ENCODE measurements at places on chromosomes 2 and 18.

DNA sequence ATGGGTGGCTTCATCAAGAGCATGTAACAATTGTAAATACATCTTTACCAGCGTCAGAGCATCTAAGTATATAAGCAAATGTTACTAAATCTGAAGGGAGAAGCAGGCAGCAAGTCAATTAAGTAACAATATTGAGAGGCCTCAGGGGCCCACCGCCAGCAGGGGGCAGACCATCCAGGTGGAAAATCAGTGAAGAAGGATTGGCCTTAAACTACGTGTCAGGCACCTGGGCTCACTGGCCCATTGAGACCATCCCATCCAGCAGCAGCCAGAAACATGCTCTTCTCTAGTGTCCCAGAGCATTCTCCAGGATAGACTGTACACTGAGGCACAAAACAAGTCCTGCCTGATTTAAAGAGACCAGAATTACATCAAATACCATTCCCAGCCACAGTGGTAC is 96.2 kb upstream of the SNTG2 start:
- DNase-seq = peak; percentile 45

DNA sequence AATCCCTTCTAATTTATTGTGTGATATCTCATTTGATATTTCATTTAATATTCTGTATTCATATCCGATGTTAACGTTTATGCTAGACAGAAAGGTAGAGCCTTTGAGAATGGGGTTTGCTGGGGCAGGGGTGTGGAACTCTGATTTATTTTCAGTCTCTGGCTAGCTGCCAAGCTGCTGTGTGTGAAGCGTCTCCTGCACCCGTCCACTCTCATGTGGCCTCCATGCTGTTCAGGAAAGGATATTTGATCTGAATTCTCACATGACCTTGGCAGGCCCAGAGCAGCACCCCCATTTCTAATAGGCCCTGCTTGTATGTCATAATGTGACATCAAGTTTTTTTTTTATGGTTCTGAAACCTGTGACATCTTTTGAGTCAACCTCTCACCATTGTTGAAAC is 1.6 kb downstream of the IL1R1 start:
- DNase-seq = no peak

- DNase-seq = no peak
These were observed 33.4 kb downstream of the PUM2 start for GRCh38 chr2:20317197-20317596.

DNA sequence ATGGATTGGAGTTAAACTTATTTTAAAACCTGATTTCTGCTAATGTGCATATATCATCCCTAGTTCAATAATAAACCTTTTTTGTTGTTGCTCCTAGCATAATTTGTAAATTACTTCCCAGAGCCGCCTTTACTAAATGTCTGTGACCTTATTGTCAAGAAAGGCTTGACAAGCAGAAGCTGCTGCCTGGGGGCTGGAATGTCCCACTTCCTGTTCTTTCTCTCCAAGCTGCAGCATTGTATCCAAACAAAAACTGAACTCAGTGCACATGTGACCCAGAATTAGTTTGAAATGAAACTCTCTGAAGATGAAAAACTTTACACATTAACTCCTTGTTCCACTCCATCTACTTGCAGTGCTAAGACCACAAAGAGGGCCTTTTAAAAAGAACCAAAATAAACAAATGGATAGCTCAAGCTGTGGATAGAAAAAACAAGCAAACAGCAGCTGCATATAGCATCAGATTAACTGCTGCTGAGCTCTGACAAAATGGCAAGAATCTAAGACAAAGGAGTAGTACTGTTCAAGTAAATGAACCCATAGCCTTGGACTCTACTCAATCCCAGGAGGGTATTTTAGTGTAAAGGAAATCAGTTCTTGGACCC is 99.8 kb upstream of the NEUROD1 start:
- DNase-seq = no peak

DNA sequence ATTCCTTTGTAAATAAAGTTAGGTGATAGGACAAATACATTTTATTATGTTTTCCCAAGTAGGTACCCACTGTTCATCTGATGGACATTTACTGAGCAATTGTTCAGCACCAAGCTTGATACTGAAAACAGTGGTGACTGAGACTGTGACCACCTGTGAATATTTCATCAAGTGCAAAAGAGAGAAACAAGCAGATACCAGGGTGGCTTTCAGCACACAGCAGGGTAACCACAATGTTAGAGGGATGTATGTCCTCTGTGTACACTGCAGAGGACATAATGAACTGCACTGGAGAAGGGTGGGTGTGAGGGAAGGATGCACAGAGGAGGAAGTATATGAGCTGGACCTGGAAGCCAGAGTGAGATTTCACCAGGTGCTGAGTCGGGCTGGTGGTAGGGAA is 411.8 kb downstream of the RAD51AP2 start:
- no peak for DNase-seq

GRCh38 chr18:49249521-49249920 is 210.9 kb downstream of the DYM start:
- DNase-seq = peak; percentile 72

DNA sequence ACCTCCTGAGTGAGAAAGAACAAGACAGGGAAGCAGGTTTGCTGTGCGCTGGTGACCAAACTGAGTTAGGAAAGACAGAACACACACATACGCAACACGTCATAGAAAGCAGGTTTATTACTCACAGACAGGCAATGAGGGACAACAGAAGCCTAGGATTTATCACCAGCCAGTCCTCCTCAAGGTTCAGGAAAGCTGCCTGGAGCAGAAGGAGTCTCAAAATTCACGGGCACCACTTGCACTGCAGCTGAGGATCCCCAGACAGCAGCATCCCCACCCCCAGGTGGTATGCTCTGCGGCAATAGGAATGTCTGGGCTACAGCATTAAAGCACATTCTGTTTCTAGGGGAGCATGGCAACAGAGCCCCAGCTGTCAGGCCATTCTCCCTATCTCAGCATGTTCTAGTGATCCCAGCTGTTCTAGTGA is 284.4 kb upstream of the RGPD4 start:
- no peak for DNase-seq

DNA sequence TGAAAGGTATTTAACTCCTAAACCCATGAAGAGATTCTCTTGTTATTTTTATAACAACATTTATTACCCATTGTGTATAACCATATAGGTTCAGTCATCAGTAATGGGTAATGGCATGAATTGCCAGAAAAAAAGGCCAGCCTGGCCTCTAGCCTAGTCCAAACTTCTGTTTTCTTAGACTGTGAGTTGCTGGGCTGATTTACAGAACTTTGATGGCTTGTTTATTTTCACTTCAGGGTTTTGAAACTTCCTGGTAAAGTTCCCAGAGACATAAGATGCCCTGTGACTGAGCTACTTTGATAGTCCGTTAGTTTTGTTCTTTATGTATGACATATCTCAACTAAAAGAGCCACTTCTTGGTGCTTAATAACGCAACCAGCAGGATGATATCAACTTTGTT is 164.8 kb downstream of the METTL4 start:
- DNase-seq = no peak

GRCh38 chr18:79780547-79780946 is 17.2 kb upstream of the KCNG2 start:
- no peak for DNase-seq

DNA sequence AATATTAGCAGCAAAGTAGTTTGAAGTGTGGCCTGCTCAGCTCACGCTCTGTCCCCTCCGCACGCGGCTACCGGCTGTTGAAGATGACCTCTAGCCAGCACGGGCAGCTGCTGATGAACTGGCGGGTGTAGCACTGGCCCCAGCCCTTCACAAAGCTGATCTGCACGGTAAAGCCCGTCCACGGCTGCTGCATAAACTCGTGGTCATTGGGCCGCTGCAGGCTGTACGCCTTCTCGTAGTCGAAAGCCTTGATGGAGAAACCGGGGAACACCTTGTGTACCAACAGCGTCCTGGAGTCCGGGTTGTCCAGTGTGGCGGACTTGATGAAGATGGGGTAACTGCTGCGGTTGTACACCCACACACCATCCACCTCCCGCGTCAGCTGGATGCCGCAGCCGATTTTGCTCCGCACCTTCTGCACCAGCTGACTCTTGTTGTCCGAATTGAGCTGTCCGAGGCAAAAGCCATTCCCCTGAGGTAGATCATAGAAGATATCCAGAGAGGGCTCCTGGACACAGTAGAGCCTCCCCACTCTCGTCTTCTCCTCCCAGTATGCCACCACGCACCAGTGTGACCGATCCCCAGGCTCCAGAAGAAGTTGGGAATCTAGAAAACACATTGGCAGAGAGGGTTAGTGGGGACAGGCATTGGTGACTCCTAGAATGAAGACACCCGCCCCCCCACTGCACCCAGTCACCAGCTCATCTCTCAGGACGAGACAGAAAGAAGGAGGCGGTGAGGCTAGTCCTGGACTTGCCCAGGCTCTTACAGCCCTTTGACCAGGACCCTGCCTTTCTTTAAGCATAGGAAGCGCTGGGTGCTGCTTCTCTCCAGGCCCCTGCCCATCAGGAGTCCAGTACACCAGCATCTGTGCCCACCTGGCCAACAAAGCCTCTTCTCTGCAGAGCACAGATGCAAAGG is 29.2 kb downstream of the SMAD7 start:
- no peak for DNase-seq

DNA sequence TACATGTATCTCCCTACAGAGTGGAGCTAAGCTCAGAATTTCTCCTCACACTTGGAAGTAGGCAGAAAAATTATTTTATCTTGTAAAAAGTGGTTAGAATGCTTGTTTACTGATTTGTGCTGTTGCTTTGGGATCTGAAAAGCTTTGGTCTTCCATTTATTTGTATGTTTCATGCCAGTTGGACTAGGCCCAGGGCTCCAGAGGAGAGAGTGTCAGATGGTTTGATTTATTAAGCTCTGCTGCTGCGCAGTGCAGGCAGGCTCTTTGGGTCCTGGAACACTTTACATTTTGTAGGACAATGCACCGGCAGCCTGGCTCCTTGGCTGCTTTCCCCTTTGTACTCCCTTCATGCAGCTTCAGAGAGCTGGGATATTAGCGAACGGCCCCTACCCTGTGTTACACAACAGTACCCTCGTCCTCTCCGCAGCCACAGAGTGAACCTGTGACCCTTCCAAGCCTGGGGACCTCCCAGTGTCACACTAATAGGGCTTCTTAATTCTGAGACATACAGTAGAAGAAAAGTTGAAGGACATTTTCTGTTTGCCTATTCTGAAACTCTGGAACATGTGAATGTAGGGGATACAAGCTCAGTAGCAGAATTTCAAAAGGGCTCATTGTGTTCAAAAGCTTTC is 56.7 kb upstream of the EML6 start:
- DNase-seq = no peak

DNA sequence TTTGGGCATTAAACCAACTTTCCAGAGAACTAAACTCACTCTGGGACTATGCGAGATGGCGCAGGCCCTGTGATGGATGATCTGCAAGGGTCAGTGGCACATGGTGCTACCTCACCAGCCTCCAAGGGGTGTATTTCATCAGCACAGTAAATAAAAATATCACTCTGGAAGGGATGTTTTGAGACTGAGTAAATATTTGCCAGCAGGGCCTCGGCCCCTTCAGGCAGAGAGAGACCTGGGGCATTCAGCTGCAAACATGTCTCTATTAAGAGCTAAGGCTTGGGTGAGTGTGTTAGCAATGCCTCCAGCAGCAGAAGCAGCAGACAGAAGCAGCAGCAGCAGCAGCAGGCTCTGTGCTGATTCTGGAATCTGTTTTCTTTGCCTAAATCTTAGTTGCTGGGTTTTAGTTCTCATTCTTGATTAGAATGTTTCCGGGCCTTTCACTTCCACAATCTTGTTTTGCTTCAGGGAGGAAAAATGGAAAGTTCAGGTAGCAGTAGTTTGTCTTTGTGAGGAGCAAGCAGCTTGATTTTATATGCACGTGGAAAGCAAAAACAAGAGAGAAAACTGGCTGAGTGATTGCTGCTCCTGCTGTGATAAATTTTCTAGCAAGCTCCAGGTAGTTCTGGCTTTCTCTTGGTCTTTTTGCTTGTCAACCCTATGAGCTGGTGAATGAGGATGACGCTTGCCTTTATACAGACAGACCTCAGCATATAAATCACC is 18.6 kb downstream of the ADCYAP1 start:
- DNase-seq = no peak

DNA sequence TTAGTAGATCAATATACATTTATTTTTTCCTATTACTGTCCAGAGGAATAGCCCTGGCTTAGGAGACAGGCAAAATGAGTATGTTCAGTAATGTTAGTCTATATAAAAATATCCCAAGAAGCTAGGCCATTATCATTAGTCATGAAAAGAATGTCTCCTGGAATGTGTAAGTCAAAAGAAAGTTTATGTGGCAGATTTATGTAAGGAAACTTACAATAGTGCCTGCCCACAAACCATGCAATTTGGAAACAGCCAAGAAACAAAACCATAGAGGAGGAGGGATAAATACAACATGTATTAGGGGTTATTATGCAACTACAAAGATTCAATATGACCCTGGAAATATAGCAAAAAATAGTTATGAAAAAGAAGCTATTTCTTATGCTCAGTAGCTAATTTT is 96.3 kb downstream of the NOL4 start:
- no peak for DNase-seq

GRCh38 chr18:6406075-6406909 is 8.4 kb downstream of the L3MBTL4 start:
- no peak for DNase-seq

DNA sequence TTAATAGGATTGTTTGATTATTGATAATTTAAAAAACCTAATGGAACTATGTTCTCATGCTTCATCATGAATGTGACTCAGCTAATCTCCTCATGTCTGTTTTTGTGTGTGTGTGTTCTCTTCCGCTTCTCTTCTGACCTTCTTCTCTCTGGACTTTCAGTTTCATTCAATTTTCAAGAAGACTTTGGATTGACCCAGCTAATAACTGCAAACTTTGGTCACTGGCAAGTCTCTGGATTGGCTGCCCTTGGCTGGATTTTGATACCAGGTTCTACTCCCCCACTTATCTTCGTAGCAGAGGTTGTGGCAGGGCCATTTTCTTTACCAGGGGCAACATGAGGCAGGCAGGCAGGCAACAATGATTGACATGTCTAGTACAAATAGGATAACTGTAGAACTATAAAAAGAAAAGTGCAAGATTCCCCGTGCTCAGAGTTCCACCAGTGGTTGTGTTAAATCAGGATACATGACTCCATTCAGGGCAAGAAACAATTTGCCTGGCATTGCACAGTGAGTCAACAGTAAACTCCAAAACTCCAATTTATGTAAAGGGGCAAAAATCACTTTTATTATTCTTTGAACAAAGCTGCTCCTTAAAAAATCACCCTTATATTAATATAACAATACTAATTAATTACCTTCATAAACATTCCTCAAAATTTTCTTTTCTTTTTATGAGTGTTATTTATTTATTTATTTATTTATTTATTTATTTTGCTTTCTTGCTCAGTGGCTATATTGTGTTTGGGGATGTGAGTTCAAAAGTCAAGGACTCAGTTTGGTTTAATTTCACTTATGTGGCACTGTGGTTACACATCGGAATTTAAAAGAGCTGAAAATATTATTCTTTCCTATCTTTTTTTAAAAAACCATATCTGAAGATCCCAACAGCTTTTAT is 167.6 kb downstream of the RND3 start:
- no peak for DNase-seq

- no peak for DNase-seq
These were observed 38.0 kb upstream of the CYP20A1 start for GRCh38 chr2:203200866-203201265.

DNA sequence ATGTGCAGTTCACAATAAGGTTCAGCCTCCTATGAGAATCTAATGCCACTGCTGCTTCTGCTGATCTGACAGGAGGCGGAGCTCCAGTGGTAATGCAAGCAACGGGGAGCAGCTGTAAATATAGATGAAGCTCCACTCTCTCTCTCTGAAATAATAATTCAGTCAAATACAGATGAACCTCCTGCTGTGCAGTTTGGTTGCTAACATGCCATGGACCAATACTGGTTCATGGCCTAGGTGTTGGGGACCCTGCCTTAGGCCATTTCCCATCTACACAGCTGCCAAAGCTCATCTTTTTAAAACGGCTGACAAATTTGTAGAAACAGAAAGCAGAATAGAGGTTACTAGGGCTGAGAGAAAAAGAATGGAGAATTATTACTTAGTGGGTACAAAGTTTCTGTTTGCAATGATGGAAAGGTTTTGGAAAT is 10.7 kb upstream of the HNRNPA3 start:
- no peak for DNase-seq
